GM12892 (cell line): ENCODE measurements at places on chromosomes 11 and 22.

GRCh38 chr11:48366365-48366764 is at the start of gene OR4C5:
Gene OR4C5 (minus strand): TSS chr11:48366465. CDS start chr11:48366465, 0 bp downstream.
- DNase-seq: no peak

DNA sequence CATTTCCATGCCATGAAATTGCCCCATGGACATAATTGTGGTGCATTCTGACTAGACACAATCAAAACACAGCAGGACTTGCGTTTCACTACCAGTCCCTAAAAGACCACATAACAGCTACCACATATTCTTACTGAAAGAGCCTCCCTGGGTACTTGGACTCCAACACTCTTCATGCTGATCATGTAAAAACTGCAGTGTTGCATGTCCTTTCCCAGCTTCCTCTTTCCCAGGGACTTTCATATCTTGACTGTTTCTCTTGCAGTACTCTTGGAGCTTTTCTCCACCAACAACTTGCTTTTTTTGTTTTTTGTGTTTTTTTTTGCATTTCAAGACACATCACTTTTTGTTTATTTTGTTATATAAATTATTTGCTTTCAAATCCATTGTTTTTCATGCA is 22.9 kb downstream of the MS4A6E start:
- DNase-seq: no peak

DNA sequence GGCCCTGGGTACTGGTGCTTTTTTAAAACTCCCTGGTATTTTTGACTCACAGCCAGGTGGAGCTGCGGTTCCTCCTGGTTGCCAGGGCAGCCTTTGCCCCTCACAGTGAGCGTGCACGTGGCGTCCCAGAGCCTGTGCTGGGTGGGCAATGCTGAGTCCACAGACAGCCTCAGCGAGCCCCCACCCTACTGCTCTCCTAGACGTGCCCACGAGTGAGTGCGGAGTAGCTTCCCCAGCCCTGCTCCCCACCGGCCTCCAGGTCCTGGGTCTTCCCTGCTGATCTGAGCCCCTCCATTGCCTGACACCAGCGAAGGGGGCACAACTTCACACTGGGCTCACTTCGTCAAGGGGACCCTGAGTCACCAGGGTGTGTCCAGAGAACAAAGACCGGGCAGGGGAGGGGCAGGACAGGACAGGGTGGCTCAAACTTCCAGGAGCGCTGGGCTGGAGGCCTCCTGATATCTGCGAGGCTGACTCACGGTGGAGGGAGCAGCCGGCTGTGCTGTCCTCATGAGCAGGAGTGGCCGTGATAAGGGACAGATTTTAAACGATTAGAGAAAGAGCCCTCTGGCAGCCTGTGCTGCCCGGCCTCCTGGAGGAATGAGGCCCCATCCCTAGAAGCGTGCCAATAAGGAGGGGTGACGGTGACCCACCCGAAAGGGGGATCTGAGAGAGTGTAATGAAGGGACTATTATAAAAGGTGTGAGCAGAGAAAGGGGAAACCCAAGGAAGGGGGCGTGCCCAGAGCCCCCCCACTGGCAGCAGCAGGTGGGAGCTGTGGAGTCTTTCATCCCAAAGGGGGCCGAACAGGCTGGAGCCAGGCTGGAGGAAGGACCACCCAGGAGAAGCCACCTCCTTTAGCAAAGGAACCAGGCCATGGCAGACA is 129.3 kb upstream of the FGF3 start:
- DNase-seq: no peak

DNA sequence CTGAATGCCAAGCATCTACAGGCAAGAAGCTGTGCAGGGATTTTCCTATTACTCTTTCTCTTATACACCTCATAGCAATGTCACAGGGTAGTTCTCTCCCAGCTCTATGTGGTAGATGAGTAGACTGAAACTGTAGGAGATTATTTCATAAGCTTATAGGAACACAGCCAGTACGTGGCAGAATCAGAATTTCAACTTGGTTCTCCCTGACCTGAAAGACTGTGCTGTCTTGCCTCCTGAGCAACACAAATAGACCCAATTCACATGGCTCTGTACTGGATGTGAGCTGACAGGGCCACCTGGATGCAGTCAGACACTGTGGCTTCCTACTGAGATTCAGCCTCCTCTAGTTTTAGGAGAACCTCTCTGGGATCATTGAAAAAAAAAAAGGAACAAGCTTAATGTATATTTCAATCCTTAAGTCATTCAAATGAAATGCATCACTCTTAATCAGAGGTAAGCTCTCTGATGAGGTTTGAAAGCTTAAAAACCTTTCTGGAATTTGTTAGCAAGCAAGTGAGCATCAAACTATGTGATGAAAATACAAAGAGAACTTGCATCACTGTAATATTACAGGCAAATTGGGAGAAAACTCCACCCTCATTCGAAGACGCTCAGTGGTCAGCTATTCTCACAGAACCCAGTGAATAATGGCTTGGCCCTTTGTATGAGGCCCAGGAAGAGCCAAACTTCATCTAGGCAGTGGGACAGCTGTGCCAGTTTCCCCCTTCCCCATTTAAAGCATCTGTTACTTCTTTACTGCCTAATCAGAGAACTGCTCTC is 1039.3 kb downstream of the NTM start:
- DNase-seq: no peak

DNA sequence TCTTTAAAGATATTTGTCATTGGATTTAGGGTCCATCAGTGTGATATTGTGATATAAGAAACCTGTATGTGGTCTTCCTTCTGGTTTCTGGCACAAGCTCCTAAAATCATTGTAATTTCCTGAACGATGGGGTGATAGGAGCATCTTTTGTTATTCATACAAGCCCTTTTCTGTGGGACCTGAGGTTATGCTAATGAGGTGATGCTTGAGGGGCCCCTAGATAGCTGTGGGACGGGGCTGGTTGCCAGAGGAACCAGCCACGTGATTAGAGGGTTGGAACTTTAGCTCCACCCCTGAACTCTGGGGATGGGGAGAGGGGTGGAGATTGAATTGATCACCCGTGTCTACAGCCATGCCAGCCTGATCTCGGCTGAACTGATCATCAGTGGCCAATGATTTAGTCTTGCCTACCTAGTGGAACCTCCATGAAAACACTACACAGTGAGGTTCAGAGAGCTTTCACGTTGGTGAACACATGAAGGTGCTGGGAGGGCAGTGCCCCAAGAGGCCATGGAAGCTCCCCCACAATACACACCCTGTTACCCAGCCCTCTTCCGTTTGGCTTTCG is 62.8 kb downstream of the BCR start:
- DNase-seq: no peak

DNA sequence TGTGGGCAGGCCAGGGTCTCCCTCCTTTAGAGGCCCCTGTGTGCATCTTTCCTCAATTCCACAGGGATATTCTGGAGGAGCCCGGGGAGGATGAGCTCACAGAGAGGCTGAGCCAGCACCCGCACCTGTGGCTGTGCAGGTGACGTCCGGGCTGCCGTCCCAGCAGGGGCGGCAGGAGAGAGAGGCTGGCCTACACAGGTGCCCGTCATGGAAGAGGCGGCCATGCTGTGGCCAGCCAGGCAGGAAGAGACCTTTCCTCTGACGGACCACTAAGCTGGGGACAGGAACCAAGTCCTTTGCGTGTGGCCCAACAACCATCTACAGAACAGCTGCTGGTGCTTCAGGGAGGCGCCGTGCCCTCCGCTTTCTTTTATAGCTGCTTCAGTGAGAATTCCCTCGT is 39.1 kb downstream of the TPCN2 start:
- DNase-seq: no peak

- no peak for DNase-seq
Observed at GRCh38 chr11:80822308-80822707, 1381.5 kb upstream of the TENM4 start.

- DNase-seq: no peak
Observed at GRCh38 chr11:1029654-1030053, 6.9 kb downstream of the MUC6 start.

DNA sequence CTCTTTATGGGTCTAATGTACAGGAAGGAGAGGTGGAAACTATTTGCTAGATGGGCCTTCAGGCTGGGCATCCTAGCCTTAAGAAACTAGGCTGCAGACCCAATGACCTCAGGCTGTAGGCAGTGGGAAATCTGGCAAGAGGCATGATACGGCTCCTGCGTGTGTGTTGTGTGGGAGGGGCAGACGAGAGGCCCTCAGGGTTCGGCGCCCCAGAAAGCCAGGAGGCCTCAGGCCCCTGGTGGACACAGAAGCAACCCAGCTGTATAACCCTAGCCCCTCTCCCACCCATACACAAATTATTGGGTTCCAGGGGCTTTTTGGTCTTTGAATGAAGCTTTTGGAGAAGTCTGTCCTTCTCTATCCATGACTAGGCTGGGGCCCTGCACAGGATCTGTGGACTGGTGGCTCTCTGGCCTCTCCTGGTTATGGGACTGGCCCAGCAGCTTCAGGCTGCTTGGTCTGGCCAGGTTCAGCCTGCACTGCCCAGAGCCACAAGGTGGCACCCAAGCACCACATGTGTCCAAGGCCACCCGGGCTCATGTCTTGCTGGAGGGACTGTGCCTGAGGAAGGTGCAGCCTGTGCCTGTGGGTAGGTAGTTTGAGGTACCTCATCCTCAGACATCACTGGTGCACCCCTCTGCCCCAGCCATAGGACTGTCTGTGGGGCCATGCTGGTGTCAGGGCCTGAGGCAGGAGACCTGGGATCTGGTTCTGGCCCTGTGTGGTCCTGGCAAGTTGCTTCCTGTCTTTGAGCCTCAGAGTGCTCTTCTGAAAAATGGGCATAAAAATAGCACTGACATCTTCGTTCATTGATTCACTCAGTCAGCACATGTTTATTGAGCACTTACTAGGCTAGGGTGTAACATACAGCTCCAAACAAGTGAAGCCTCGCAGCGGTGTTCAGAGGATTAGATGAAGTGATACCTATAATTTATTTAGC is 87.5 kb downstream of the RRM1 start:
- peak; percentile 47 for DNase-seq

- DNase-seq: no peak
Observed at GRCh38 chr11:69887841-69888427, 68.7 kb upstream of the FGF3 start.

DNA sequence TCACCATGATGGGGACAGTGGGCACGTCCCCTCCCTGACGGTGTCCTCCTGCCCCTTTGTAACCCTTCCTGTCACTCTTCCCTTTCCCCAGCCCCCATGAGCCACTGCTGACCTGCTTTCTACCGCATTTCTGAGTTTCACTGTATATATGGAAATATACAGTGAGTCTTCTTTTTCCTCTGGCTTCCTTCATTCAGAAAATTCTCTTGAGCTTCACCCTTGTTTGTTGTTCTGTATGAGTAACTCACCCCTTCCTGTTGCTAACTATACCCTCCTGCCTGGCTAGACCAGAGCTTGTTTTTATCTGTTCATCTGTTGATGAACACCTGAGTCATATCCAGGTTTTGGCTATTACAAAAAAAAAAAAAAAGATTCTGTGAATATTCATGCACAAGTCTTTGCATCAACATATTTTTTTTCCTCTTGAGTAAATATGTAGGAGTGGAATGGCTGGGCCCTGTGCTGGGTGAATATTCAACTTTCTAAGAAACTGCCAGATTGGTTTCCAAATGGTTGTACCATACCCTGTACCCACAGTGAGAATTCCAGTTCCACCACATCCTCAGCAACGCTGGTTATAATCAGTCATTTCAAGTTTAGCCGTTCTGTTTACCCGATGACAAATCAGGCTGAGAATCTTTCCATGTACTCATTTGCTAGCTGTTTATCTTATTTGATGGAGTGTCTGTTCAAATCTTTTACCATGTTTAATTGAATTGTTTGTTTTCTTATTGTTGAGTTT is 62.0 kb downstream of the IGF2 start:
- no peak for DNase-seq

- no peak for DNase-seq
Observed at GRCh38 chr22:25762147-25762546, 20.2 kb downstream of the MYO18B start.

GRCh38 chr11:46555267-46556054 is 38.4 kb downstream of the AMBRA1 start:
- no peak for DNase-seq

DNA sequence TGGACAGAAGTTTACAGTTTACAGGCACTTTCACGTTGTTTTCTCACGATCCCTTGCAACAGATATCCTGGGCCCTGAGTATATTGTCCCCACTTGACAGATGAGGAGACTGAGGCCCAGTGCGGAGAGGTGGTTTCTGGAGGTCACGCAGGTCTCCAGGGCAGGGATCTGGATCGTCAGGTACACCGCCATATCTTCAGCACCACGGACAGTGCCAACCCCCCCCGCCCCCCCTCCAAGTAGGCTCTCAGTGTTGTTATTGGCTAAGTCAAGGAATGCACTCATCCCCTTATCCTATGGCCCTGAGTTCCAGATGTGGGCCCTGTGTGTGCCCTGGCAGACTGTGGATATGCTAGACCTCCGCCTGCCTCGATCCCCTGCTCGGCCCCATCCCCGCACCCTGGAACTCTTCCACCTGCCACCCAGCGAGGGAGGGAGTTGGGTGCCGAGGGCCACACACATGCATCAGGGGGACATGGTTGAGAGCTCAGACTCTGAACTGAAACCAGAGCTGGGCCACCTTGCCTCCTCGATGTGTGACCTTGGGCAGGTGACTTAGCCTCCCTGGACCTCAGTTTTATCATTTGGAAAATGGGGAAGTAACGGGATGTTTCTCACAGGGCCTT is 37.5 kb downstream of the MPPED1 start:
- no peak for DNase-seq

GRCh38 chr11:130478881-130479280 is 30.4 kb downstream of the ADAMTS15 start:
- DNase-seq: no peak

DNA sequence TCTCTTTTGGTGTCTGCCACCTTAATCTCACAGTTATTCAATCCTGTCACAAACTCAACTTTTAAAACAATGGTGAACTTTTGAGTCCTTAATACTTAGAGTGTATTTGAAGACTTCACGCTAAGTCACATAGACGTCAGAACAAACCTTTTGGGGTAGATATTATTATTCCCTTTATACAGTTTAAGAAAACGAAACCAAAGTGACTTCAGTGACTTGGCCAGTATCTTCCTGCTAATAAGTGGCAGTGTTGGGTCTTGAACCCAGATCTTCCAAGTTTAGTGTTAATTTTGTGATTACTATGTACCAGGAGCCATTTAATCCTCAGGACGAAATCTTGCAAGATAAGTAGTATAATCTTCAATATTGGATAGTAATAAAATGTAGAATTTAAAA is 691 bp downstream of the CEP295 start:
- DNase-seq: no peak

GRCh38 chr11:23903044-23903704 is 593.7 kb upstream of the LUZP2 start:
- DNase-seq: no peak
